ENCODE measurements at places on chromosomes 4 and X.

DNA sequence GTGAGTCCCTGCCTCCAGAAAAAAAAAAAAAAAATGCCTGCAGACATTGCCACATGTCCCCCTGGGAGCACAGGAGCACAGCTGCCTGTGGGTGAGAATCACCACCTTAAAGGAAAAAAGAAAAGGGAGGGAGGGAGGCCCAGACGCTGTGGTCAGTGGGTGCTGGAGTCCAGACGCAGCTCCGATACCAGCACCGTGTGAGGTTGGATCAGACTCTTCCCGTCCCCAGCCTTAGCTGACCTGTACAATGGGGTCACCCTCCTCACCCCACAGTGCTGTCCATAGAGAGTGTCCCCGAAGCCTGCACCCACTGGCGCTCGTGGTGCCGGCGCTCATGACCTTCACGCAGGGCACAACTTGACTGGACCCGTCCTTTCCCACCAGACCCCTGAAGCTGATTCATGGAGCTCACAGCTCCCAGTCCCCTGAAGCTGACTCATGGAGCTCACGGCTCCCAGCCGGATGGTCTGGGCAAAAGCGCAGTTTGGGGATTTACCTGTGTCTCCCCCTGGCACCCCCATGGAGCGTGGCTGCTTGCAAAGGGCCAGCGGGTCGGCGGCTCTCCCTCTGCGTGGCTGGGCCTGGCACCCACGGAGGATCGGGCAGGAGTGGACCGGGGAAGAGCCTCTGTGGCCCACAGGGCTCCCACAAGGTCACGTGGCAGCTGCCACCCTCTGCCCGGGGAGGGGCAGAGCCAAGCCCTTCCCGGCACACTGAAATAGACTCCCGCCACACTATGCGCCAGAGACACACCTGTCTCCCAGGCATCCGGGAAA, 31.4 kb downstream of the ABLIM2 start:
- DNase-seq: no peak

DNA sequence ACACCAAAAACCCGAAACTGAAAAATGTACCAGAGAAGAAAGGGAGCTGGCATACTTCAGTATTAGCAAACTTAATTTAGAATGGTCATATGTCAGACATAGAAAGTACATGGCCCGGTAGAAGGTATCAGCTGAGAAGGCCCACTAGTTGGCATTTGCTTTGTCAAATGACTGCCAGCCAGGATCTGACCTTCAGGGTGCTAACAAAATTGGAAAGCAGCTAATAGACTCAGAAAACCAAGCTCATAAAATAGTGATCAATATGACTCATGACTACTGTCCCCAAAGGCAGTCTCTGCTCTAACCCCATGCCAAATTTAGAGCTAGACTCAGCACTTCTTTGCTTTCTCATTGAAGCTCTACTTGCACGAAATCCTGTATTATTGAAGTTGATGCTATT, 342.7 kb downstream of the PDGFC start:
- no peak for DNase-seq

DNA sequence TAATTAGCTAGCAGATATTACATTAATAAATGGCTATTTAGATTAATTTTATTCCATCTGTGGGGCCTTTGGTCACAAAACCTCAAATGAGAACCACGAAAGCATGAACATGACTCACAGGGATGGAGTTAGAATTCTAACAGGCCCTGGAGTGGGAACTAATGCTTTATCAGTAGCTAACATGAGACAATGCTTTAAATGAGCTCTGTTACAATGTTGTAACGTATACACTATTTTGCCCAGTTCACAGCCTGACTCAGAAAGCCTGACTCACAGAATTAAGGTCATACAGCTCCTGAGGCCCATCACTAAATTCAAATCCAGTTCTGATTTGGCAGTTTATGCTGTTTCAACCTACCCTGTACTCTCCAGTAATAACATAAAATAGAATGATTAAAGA, 23.2 kb downstream of the VEGFC start:
- DNase-seq: no peak

GRCh38 chr4:153418558-153418957, 47.6 kb upstream of the TMEM131L start:
- DNase-seq: no peak
